ENCODE measurements at places on chromosomes 1 and 21.
A peak's percentile ranks its signal among the peaks of the same experiment; 100 is the strongest.

DNA sequence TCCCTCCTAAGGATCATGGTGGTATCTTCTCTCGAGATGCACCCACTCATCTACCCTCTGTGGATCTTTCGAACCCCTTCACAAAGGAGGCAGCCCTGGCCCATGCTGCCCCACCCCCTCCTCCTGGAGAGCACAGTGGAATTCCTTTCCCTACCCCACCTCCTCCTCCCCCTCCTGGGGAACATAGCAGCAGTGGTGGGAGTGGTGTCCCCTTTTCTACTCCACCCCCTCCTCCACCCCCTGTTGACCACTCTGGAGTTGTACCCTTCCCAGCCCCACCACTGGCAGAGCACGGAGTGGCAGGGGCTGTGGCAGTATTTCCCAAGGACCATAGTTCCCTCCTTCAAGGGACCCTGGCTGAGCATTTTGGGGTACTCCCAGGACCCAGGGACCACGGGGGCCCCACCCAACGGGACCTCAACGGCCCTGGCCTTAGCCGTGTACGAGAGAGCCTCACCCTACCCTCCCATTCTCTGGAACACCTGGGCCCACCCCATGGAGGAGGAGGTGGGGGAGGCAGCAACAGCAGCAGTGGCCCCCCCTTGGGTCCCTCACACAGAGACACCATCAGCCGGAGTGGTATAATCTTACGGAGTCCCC, 14.5 kb upstream of the TARS2 start:
- no peak for DNase-seq

DNA sequence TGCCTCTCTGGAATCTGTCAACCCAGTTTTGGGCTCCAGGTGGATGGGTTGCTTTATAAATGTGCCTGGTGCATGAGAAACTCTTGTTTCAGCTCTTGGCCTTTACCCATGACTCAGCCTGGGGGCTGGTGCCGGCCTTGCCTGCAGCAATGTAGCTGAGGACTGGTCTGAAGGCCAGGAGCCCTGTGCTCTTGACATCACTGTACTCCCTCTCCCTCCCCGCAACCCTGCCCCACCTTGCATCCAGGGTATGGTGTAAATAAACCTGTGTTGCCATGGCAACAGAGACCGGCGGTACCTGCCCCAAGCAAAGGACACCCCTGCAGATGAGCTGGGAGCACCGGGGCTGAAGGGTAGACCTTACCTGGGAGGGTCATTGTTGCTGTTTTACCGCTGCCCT, 13.3 kb downstream of the FAM151A start:
- no peak for DNase-seq

- DNase-seq, result no peak
Observed at GRCh38 chr1:222792744-222793143, 22.1 kb upstream of the DISP1 start.

GRCh38 chr21:17795146-17796036, 23.8 kb downstream of the C21orf91 start:
- DNase-seq, result no peak

DNA sequence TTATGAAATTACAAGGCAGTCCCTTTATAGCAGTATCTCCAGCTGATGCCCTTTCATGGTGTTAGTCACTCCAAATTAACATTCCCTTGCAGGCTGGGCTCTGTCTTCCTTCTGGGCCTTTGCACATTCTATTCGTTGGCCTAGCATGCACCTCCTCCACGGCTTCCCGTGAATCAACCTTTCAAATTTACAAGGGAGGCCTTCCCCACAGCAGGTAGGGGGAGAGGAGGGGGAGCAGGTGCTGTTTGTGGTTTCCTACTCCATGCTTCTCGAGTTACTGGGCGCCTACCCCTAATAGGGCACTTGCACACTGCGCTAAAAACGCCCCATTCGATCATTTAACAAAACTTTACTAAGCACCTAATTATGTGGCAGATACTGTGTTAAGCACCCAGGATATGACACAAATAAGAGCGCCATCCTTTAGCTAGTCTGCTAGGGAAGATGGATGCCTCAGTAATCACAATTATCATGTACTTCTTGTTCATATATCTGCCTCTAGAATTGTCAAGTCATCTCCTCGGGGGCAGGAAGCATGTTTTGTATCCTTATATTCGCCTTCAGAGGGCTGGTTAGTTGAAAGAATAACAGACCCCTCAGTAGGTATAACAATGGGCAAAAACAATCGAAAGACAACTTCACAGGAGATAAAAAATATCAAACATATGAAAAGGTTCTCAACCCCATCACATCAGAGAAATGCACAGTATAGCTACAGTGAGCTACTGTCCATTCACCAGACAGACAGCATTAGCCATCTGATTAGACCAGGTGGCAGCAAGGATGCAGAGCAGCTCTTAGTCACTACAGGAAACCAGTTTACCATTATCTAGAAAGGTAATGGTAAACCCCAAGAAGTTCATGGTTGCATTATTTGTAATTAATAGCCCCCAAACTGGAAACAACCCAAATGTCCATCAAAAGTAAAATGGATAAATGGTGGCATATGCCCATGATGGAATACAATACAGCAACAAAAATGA, 1.7 kb upstream of the ADAR start:
- DNase-seq, result peak; percentile 80

GRCh38 chr1:197356723-197357533, 88.9 kb downstream of the CRB1 start:
- DNase-seq, result no peak

DNA sequence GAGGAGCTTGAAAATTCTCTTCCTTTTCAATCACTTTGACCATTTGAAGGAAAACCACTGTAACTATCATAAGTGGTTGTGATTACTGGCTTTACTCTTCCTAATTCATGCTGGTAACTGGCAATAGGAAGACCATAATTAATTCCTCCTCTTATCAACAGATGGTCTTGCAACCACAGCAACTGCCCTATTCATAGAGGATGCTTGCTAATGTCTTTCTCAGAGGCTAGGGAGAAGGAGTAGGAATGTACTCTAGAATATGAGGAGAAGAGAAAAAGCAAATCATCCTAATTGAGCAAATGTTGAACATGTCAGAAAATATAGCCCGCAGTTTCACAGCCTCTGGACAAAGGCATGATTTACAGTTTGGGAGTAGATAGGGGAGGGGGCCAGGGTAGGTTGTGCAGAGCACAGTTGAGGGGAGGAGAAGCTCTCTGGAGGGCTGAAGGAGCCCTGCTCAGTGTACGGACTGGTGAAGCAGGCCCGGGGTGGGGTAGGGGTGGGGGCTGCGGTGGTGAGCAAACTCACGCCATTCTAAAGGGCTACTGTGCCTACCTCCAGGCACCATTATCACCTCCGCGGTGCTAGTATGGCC, 192.9 kb downstream of the PCP4 start:
- no peak for DNase-seq

GRCh38 chr1:150259758-150260669, 2.4 kb downstream of the CA14 start:
- no peak for DNase-seq

DNA sequence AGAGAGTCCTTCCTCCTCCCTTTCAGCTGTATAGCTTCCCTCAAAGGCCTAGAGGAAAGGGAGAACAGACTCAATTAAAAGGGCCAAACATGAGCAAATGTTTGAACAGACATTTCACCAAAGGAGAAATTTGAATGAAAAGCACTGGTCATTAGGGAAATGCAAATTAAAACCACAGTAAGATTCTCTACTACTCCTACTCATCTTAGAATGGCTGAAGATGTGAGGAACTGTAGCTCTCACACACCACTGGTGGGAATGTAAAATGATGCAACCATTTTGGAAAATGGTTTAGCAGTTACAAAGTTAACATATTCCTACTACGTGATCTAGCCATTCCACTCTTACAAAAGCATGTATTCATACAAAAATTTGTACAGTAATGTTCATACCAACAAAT, 253.0 kb upstream of the HOOK1 start:
- no peak for DNase-seq

DNA sequence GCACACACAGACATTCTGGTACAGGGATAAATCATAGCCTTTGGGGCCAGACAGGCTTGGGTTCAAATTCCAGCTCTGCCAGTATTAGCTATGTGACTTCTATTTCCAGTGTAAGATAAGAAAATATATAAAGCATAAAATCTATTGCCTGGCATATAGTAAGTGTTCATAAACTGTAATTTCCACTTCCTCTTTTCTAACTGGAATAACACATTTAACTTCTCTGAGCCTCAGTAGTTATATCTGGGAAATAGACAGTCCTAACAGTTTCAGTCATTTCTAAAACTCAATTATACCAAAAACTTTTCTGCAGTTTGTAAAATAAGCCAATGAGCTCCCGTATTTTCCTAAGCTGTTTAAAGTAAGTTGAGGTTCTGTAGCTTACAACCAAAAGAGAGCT, 351.4 kb downstream of the ZNF326 start:
- DNase-seq, result no peak

DNA sequence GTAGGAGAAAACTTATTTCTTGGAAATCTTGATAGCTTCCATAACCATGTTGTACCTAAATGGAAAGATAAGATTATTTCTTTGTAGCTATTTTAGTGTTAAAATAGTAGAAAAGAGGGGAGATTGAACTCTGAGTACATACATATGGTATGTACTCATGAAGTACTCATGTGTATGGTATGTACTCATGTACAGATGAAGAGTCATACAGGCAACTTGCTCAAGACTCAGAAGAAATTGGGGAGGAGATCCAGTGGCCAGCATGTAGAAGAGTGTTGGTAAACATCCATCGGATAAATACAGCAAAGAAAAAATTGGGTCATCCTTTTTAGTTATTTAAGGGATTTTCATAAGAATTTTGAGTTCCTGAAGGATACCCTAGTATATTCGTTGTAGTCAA, 29.0 kb downstream of the MDM4 start:
- DNase-seq, result no peak

DNA sequence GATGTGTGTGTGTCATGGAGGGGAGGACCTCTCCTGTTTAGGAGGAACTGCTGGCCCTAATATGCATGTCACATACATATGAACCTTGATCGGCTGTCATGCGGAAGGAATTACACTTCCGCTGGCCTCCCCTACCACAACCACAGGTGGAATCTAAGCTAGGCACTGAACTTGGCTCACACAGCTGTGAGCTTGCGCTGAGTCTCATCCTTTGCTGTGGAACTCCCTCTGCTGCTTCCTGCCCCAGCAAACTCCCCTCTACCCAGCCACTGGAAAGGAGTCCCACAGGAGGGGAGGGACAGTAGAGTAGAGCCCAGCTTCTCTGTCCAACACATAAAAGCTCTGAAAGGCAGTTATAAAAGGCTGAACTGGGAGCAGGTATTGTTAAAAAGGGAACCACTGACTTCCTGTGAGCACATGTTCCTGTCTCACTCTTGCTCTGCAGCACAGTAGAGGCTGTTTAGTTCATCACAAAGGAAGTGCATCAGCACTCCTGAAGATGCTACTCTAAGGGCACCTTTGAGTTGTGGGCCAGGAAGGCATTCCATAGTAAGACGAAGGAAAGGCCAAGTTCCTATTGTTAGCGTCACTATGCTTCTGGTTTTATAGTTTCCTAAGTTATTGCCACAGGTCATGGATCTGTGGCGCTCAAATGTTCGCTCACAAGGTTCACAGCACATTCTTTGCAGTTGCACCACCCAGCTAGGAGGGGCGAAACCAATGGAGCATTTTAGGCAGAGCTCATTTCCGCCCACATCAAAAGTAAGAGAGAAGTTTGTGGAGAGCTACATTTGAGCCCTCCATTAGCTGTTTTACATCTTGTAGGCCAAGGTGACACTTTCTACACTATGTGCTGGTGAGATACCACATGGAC, 17.7 kb upstream of the PTPRC start:
- peak; percentile 86 for DNase-seq

GRCh38 chr1:168560370-168560769, 16.0 kb upstream of the XCL1 start:
- DNase-seq, result no peak

GRCh38 chr1:155932487-155932886, 1.7 kb downstream of the KHDC4 start:
- no peak for DNase-seq

- no peak for DNase-seq
Observed at GRCh38 chr1:66848193-66848592, 47.1 kb upstream of the INSL5 start.

DNA sequence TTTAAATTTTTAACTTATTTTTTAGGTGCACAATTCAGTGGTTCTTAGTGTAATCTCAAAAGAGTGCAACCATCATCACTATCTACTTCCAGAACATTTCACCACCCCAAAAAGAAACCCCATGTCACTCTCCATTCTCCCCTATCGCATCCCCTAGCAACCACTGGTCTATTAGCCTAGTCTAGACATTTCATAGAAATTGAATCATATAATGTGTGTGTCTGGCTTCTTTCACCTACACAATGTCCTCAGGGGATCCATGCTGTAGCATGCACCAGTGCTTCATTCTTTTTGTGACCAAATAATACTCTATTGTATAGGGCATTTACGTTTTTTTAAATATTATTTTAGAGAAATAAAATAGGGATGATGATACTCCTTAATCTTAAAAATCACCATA, 64.7 kb downstream of the JAK1 start:
- no peak for DNase-seq

DNA sequence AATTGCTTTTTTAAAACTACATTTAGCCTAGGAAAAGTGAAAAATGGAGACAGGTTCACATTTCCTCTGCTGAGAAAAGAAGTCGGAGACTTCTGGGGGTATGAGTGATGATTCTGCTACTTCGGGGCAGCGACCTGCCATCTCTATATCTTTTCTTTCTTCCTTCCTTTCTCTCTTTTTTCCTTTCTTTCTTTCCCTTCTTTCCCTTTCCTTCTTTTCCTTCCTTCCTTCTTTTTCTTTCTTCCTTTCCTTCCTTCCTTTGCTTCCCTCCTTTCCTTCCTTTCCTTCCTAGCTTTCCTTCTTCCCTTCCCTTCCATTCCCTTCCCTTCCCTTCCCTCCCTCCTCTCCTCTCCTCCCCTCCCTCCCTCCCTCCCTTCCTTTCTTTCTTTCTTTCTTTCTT, 17.8 kb downstream of the TBX19 start:
- no peak for DNase-seq

DNA sequence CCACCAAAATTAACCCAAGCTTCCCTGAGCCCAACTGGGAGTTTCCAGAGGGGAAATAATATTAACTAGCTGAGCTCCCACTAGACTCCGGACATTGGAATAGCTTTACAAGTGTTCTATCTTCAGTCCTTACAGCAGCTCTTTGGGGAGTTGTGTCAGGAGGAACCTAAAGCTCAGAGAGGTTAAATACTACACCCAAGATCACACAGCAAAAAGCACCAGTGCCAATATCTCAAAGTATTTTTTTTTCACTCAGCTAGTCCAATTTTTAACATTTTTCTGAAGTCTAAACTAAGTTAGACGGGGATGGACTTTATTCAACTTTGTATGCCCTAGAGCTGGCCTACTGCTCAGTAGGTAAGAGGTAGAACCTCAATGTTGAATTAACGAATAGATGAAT, 82.5 kb downstream of the ATP1A1 start:
- no peak for DNase-seq
